ENCODE measurements at places on chromosomes 12 and 14.

DNA sequence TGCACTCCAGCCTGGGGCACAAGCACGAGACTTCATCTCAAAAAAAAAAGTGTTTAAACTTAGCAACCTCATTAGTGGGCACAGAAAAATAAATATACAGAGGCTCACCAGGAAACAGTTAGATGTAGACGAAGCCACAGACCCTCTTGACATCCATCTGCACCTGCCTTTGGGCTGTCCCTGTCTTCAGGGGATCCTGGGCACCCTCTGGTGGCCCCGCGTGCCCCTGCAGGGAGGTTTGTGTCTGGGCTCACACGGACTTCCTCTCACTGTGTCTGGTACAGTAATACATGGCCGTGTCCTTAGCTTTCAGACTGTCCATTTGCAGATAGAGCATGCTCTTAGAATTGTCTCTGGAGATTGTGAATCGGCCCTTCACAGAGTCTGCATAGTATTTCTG, 916.5 kb downstream of the TMEM121 start:
- DNase-seq: no peak

- no peak for DNase-seq
These were observed 105.2 kb downstream of the BBS10 start for GRCh38 chr12:76242813-76243550.

GRCh38 chr14:65790172-65790815, 377.8 kb downstream of the FUT8 start:
- no peak for DNase-seq

DNA sequence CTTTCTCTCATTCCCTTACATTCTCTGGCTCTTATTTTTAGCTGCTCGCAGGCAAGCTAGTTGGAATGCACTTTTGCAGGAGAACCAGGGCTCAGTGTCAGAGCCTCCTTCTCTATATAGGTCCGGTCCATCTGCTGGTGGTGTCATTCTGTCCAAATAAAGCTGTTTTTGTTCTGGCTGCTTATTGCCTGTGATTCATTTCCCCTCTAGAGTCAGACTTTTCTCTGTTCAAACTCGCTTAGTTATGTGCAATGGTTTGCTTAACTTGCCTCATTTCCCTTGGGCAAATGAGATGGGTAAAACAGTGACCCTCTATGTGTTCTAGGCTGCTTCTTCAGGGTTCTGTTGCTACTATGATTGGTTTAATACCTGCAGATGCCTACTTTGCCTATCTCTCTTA, 2.9 kb downstream of the SMARCD1 start:
- no peak for DNase-seq

DNA sequence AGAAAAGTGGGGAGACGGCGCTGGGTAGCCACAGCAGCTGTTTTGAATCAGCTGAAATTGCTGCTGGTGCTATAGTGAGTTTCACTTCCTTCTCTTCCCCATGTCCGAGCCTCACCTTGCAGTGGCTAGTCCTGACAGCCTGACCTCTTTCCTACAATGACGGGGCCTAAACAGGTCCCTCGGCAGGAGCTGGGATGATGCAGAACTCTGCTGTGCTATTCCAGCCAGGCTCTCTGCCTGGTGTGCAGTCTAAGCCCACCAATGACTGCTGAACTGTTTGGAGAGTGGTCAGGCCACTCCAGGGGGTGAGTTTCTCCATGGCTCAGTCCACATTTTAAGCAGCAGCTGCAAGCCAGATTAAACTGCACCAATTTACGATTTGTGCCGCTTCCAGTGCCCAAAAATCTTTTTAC, 207.3 kb downstream of the TTC7B start:
- no peak for DNase-seq

DNA sequence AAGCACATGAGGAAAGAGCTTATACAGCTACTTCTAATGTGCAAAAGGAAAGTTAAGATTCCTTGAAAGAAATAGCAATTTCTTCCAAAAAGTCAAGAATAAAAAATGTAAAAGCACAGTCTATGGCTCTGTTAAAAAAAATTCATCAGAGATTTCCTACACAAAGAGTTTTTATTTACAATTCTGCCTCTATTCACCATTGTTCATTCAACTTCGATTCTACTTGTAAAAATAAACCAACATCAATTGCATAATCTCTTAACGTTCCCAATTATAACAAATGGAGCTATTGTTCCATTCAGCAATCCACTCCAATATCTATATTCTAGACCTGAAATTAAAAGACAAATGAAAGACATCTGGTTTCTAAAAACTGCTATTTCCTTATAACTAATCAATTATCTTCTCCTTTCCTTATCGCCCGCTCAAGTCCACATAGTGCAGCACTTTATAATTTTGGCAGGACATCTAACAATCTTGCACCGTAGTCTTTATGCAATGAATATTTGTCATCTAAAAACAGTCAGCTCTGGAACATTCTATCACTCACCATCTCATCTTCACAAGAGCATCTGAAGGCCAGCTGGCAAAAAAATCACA, 6.2 kb downstream of the EIF2S3B start:
- DNase-seq: no peak

- DNase-seq: no peak
These were observed 53.5 kb upstream of the RNU6-8 start for GRCh38 chr14:32256576-32256975.

DNA sequence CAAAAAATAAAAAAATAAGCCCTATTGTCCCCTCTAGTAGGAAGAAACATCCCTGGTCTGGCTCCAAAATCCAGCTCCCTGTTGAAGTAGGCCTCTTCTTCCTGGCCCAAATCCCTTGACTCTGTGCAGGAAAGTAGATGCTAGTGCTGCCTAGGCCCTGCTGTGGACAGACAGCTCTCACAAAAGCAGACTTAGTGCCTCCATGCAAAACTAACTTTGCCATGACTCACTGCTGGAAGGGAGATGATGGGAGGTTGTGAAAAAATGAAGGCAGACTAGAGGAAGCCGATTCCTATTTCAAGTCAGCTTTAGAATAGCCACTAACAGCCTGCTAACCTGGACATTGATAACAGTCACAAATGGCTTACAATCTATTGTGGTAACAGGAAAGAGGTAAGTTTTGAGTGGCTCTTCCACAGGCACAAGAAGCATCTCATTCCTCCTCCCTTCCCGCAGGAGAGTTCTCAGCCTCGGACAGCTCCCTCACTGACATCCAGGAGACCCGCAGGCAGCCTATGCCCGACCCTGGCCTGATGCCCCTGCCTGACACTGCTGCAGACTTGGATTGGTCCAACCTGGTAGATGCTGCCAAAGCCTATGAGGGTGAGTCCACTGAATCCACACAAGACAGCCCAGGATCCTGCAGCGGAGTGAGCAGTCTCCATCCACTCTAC, 198.9 kb upstream of the RGS6 start:
- no peak for DNase-seq

DNA sequence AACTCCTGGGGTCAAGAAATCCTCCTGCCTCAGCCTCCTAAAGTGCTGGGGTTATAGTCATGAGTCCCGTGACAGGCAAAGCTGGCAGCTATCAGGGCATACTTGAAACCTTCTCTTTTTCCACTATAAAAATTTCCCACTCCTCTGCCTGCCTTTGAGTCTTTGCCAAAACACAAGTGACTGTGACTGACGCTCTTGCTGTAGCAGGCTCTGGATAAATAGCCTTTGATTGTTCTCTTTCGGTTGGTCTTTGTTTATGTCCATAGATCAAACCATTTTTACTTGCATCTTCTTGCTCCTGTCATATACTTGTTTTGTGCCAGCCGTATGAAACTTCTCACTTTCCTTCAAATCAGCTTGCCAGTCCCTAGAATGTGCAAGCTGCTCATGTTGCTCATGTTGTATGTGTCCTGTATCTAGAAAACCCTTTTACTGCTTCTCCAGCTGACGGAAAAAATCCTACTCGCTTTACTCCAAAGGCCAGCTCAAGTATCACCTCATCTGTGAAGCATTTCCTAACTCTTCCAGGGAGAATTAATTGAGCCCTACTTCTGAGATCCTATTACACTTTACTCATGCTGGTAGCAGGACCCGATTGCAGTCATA, 73.1 kb downstream of the RESF1 start:
- no peak for DNase-seq

- DNase-seq: no peak
These were observed 22.5 kb downstream of the MAP3K12 start for GRCh38 chr12:53476769-53477209.

DNA sequence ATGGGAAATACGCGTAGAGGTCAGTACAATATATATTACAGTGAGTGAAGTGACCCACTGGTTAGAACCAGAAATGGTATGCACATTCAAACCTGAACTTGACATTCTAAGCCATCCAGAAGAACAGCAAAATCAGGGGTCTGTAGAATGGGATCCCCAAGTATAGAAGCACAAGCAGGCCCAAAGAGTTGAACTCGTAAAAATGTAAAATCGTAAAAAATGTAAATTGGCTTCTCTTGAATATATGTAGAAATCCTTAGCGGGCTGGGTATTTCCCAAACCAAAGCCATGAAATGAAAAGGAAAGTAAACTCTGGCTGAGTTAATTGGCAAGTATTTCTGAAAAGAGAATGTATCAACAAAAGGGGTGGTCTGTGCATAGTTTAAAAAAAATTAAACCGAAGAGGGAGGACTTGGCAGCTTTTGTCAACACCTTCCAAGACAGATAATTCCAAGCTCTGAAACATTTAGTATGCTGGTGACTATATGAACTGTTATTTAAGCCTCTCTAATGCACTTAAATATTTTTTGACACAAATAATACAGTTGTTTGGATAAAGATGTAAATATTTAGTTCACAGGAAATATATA, 1505.6 kb upstream of the FLRT2 start:
- DNase-seq: no peak

- no peak for DNase-seq
These were observed 447.3 kb downstream of the NELL2 start for GRCh38 chr12:44428825-44429224.

DNA sequence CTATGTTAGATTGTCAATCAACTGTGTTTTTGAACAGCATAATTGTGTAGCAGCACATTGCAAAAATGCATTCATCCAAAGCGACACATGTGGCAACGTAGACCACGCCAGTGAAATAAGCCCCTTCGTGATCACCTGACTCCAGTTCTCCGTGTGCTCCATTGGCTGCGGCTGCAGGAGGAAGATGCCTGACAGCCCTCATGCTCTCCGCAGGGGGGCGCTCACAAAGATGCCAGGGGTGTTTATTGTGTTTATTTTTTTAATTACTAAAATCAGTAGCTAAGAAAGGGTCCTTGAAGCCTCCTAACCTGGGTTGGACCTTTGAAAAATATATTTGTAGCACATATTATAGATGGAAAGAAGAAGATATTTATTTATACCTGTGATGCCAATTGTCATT, 116.3 kb downstream of the SLC15A4 start:
- no peak for DNase-seq

GRCh38 chr12:125835852-125836251, 770.6 kb downstream of the AACS start:
- no peak for DNase-seq

DNA sequence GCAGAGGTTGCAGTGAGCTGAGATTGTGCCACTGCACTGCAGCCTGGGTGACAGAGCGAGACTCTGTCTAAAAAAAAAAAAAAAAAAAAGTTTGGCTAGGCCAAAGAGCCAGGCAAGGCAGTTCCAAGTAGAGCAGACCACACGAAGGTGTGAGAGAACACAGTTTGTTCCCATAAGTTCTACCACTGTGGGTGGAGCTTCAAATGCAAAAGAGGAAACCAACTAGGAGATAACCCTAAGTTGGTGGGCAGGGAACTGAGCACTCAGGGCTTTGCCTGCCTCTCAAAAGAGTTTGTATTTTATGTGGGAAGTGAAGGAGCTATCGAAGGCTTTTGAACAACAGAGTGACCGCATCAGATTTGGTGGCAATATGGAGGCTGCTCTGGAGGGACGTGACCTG, 15.1 kb downstream of the SOCS2 start:
- DNase-seq: no peak

GRCh38 chr12:57632958-57633840, at the start of gene B4GALNT1:
TSS of gene B4GALNT1 (minus strand) at chr12:57633201. CDS start at chr12:57632132, 1,069 bp downstream.
- peak; percentile 72 for DNase-seq

GRCh38 chr12:106285982-106286381, 16.6 kb upstream of the TCP11L2 start:
- no peak for DNase-seq

DNA sequence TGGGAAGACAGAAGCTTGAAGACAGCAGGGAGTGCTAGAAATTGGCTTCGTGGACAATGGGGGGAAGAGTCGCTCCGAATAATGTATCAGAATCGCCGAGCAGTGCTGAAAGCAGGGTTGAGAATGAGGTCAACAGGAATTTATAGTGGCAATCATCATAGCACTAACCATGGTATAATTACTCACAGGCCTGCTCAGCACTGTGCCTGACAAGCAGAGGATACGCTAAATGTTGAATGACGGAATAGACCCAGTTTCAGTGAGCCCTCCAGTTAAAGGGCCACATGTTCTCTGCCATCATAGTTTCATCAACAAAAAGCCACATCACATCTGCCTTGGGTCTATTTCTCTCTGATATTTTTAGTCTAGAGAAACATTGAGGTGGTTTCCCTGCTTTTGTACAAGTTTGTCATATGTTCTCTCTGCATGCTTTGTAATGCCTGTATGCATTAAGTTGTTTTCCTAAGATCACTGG, 130.3 kb upstream of the EGLN3 start:
- DNase-seq: no peak

GRCh38 chr12:114690267-114691135, 6.5 kb upstream of the TBX3 start:
- no peak for DNase-seq

GRCh38 chr12:79534029-79534867, 156.5 kb downstream of the PAWR start:
- DNase-seq: no peak

GRCh38 chr12:67692966-67693365, 44.4 kb downstream of the DYRK2 start:
- no peak for DNase-seq

DNA sequence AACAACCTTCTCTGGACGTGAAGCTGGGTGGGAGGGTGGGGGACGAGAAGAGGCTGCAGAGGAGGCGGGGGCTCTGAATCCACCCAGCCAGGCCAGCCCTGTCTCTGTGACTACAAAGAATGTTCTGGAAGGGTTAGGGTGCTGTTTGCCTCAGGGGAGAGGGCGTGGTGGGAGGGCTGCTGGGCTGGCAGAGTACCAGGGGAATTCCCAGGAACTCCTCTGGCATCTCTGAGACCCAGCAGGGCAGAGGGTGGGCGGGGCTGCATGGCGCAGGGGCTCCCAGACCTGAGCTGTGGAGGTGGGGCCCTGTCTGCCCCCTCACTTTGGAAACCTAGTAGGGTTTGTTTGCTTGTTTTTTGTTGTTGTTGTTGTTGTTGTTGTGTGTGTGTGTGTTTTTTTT, 45.5 kb upstream of the FZD10 start:
- DNase-seq: no peak

GRCh38 chr12:25997201-25997963, 38.9 kb downstream of the RASSF8 start:
- peak; percentile 84 for DNase-seq

GRCh38 chr12:65156366-65156841, 13.0 kb upstream of the LEMD3 start:
- DNase-seq: no peak

- no peak for DNase-seq
These were observed 10.6 kb upstream of the PRPF39 start for GRCh38 chr14:45073231-45073879.

DNA sequence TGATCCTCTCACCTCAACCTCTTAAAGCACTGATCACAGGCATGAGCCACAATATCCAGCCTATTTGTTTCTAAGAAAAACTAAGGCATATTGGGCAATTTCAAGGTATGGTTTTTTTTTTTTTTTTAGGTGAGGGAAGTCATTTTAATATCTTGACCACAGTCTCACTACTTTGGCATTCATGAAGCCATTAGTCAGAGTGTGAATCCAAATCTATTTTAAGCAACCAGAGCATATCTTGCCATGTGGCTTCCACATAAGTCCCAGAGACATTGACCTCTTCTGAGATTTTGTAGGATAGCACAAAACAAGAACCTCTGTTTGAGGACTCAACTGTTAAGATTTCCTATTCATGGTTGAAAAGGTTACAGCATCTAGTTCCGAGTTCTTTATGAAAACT, 130.3 kb upstream of the RBM19 start:
- no peak for DNase-seq

Data from PC-9 (cell line).